GM06990 (cell line): ENCODE measurements at places on chromosomes 13 and 19.
A peak's percentile ranks its signal among the peaks of the same experiment; 100 is the strongest.

DNA sequence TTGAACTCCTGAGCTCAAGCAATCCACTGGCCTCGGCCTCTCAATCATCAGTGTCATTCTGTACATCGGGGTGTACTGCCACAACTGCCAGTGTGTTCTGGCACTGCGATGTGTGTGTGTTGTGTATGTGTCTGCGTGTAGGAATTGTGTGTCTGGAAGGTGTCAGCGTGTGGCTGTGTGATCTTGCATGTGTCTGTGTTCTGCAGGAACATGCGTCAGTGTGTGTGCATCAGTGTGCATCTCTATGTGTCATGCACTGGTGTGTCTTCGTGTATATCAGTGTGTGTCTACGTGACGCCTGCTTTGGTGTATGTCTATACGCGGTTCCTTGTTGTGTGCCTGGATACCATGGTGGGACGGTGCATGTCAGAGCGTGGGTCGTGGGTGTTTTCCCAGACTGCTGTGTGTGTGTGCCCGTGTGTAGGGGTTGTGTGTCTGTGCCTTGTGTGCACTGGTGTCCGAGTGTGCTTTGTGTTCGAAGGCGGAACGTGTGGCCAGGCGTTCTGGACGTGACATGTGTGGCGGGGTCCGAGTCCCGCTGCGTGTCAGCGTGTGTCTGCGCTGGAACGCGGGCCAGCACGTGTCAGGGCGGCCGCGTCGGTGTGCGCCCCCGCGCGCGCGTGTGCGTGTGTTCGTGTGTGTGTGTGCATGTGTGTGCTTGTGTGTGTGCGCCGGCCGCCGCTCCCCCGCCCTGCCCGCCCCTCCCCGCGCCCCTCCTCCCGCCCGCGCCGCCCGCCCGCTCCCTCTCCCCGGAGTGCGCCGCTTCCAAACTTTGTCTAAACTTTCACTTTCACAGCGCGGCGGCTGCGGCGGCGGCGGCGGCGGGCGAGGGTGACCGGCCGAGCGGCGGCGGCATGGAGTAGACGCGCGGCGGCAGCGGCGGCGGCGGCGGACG is at the start of gene NFIX:
TSS of gene NFIX (plus strand) at position 775 of the 895 bp plus-strand sequence. CDS start 363 bp downstream, outside the sequence.
- no peak for DNase-seq

- DNase-seq, result no peak
Measured at GRCh38 chr13:82341116-82341515, 1541.2 kb downstream of the SLITRK1 start.

DNA sequence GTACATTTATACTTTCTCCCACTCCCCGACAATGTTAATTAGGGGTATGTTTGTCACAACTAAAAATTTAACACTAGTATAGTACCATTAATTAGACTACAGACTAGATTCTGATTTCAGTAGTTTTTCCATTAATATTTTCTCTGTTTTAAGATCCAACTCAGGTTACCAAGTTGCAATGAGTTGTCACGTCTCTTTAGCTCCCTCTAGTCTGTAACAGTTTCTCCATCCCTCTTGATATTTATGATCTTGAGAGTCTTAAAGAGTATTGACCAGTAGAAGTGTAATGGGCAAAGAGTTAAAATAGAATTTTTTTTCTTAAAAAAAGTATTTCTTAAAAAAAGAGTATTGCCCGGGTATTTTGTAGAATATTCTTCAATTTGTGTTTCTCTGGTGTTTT is 598.1 kb downstream of the TBC1D4 start:
- DNase-seq, result no peak

DNA sequence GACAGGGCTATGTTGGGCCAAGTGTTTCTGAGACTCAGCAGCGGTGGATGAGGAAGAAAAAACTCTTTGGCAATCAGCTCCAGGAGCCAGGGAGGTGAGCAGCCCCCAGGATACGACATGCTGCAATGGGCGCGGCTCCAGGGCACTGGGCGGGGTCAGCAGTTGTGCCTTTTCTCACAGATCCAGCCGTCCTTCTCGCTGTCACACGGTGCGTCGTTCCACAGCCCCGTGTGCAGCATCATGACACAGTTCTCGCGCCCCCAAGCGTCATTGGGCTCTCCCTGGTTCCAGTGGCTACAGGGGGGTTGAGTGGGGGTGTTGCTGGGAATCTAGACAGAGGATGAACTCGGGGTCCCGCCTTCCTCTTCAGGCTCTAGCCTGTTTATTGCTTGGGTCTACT is 2.7 kb downstream of the CLEC4G start:
- DNase-seq, result no peak

DNA sequence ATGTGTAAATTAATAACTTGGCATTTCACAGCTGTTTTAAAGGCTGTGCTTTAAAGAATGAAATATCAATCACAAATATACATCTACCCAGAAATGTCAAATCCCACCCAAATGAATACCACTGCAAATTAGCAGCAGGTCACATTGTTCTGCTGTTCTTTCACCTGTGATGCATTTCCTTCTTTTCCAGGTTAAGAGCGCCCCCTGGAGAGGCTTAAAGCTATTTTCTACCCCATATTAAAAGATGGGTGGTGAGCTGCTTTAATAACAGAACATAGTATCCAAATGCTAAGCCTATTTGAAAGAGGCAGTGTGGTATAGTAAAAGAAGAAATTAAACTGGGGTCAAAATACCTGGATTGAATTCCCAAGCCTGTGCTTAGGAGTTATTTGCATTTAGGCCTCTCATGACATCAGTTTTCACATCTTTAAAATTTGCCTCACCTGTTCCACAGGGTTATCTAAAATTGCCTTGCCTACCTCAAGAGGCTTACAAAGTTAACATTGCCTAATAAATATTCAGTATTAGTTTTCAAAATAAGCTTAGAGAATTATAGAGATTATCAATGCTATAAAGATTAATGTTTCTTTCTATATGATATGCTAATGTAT is 396.9 kb upstream of the SLITRK5 start:
- DNase-seq, result no peak

GRCh38 chr19:47230921-47231214 is at the start of gene BBC3:
TSS of gene BBC3 (minus strand) at chr19:47231199. CDS start at chr19:47228431, 2,768 bp downstream.
- DNase-seq, result no peak

DNA sequence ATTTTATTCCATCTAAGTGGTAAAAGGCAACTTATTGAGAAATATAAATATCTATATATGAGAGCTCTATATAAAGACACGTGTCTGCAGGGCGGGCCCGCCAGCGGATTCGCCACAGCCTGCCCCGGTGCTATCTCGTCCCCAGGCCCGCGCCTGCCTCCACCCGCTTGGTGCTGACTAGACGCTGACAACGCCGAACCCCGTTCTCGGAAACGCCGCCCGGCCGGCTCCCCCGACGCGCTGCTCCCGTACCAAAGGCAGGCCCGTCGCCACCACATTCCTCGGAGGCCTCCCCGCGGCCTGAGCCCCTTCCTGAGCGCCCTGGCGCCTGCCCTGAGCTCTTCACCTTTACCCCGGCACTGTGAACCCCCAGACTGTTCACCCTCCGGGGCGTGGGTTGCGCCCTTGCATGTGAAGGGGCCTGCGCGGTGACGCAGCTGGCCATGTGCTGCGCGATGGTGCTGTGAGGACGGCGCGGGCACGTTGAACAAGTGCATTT is 6.0 kb downstream of the PLEKHJ1 start:
- DNase-seq, result no peak

DNA sequence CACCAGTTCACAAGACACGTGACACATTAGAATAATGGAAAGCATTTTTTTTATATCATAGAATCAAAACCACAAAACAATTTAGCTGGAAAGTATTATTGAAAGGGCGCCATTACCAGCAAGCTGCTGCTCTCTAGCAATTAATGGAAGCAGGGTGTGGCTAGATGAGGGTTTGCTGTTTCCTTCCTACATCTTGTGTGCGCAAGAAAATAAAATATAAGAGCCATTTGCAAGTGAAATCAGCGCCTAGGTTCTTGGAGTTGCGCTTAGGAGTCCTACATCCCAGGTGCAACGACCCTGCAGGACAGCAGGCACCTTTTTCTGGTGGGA is 140.9 kb downstream of the ZNF536 start:
- no peak for DNase-seq

DNA sequence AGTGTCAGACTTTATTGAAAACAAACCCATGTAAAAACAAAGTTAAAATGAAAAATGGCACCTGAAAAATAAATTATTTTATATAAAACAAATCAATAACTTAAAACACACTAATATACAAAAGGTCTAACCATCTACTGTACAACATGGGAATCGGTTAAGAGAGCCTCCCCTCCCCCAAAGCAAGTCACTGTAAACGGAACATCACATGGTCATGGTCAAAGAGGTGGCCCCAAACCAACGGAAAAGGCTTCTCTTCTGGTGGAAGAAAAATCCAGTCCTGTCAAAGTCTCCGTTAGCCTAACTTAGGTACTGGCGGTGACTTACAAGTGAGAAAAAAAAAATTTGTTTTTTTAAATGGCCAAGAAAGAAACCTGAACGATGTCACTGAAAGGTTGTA is 15.7 kb upstream of the TIMM44 start:
- no peak for DNase-seq

DNA sequence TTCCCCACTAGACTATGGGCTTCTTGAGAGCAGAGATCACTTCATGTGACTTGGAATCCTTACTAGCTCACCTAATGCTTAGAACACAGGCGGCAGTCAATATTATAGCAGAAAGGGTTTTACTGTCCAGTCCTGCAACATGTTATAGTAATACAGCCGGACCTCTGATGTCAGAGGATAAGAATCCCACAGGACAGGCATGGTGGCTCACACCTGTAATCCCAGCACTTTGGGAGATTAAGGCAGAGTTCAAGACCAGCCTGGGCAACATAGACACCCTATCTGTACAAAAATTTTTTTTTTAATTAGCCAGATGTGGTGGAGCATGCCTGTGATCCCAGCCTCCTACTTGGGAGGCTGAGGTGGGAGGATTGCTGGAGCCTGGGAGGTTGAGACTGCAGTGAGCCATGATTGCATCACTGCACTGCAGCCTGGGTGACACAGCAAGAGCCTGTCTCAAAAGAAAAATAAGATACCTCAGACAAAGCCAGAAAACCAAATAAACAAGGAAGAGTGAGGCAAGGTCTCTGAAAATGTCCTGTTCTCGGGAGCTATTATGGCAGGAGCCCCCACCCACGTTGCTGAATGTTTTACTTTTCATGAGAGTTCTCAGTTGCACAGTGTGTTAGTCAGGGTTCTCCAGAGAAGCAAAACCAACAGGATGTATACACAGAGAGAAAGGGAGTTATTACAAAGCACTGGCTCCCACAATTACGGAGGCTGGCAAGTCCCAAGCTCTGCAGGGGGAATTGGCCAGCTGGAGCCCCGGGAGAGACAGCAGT is 100.8 kb downstream of the UBL3 start:
- no peak for DNase-seq

GRCh38 chr13:19267746-19268145 is 86.1 kb upstream of the TUBA3C start:
- DNase-seq, result no peak

DNA sequence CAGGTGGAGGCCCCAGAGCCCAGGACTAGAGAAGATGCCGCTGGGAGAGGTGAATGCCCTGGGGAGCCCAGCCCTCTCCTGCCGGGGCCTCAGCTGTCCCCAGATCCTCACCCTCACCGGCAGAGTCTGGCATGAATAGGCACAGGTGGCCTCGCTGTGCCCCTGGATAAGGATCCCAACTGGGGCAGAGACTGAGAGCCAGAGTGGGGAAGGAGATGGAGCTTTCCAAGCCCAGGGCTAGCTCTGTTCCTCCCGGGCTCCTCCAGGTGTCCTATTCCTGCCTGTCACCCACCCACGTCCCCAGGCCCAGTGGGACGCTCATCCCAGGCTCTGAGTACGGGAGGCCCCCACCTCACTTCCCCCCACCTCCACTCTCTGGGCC is 16.5 kb downstream of the PRR36 start:
- DNase-seq, result no peak

GRCh38 chr19:21474671-21475181 is 30.7 kb upstream of the ZNF429 start:
- DNase-seq, result peak; percentile 18

GRCh38 chr13:76164290-76164689 is 528.2 kb downstream of the LMO7 start:
- no peak for DNase-seq
